Stimulated activated CD8-positive, alpha-beta memory T cell treated with anti-CD3 and anti-CD28 coated beads, Interleukin-15, amount 100 ng/mL, for 4 hours (primary cell): ENCODE measurements at places on chromosomes 2 and 18.

DNA sequence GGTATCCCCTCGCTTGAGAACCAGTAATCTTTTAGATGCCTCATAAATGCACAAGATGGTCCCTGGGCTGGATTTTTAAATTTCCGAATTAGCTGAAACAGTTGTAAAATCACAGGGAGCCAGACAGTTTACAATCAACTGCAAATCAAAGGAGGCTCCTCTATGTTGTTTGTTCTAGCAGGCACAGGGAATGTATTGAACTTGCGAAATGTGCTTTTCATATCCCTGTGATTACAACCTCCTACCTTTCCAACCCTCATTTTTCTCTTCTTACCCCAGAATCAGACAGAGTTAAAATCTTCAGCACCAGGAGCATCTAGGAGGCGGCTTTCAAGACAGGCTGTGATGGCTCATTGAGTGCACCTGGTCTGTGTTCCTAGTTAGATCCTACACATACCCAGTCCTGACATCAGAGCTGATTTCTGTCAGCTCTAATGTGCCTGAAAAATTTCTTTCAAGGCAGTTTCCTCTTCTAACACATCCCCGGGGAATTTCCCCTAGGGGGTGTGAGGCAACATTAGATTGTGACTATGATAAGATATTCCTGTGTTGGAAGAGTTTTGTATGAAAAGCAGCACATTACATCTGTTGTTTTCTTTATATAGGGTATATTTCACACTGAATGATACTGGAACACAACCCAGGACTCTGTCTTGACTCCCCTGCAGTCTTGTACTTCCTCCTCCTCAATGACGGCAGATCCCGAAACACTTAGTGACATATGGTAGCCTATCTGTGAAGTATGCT lies 17.9 kb upstream of the CAVIN2 start:
- DNase-seq = no peak

GRCh38 chr18:24837066-24837465 lies 376.6 kb downstream of the HRH4 start:
- DNase-seq = no peak

GRCh38 chr2:96931466-96931865 lies 54.9 kb downstream of the FAM178B start:
- no peak for DNase-seq

- no peak for DNase-seq
These were observed 592 bp upstream of the METAP1D start for GRCh38 chr2:171999161-171999560.

GRCh38 chr18:79047556-79048244 lies 21.5 kb upstream of the ATP9B start:
- no peak for DNase-seq

DNA sequence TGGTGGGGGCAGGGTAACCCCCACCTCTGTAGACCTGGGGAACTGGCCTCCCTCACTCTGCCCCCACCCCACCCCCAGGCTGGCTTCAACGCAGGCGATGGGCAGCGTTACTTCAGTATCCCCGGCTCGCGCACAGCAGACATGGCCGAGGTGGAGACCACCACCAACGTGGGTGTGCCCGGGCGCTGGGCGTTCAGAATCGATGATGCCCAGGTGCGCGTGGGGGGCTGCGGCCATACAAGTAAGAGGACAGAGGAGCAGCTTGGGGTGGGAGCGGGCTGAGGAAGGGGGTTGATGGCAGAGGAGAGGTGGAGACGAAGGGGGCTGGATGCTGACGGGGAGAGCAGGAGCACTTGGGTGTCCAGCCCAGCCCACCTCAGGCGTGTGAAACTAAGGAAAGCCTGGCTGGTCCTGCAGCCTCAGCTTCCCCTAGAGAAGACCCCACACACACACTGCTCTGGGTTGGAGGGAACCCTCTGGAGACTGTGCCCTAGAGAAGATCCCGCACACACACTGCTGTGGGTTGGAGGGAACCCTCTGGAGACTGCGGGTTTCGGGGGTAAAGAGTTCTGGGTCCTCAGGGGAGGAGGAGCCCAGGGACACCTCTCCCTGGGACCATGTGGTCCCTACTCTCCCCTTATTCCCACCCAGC lies 36.2 kb downstream of the SNED1 start:
- DNase-seq = no peak

- DNase-seq = no peak
These were observed 651.4 kb downstream of the STK39 start for GRCh38 chr2:167595839-167596471.

GRCh38 chr2:64063924-64064331 lies 44.7 kb upstream of the VPS54 start:
- DNase-seq = no peak

GRCh38 chr2:43845181-43845580 lies 6.4 kb downstream of the ABCG8 start:
- DNase-seq = no peak

DNA sequence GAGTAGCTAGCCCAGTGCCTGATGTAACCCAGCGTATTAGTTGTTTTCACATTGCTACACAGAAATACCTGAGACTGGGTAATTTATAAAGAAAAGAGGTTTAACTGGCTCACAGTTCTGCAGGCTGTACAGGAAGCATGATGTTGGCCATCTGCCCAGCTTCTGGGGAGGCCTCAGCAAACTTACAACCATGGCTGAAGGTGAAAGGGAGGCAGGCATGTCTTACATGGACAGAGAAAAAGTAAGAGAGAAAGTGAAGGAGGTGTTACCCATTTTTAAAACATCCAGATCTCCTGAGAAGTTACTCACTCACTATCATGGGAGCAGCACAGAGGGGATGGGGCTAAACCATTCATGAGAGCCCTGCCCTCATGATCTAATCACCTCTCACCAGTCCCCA lies 6.1 kb upstream of the CYRIA start:
- DNase-seq = no peak

DNA sequence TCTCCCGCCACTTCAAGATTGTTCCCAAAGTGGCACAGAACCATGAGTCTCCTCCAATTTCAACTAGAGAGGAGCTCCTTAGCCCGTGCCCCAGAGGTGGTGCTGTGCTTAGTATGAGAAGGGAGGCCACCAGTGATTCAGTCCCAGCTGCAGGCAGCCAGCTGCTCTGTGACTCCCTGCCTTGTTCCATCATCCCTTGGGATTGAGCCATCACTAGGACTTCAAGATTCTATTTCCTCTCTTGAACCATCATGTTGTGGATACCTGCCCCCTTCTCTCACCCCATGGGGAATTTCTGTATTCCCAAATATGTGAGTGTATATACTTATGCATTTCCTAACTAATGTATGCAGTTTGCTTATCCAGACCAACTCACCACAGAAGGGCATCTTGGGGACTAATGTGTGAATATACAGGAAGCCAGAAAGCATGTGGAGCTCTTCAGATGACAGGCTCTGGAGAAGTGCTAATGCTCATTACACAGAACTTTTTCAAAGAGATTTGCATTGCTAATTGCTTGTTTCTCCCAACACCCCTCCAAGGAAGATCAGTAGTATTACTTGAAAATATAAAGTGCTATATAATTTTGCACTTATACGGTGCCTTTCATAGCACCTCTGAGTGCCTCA lies 111.0 kb upstream of the MAP3K20 start:
- no peak for DNase-seq

GRCh38 chr18:7617738-7618422 lies 50.8 kb downstream of the PTPRM start:
- DNase-seq = no peak

GRCh38 chr2:25551316-25551715 lies 122.1 kb downstream of the DTNB start:
- no peak for DNase-seq

GRCh38 chr2:228599297-228599696 lies 417.8 kb upstream of the SPHKAP start:
- DNase-seq = no peak

- no peak for DNase-seq
These were observed 22.7 kb downstream of the RNF152 start for GRCh38 chr18:61870151-61870550.

- DNase-seq = no peak
These were observed 48.4 kb upstream of the PIK3C3 start for GRCh38 chr18:41906528-41907146.

- DNase-seq = no peak
These were observed 28.4 kb upstream of the SELENOI start for GRCh38 chr2:26317377-26318105.

DNA sequence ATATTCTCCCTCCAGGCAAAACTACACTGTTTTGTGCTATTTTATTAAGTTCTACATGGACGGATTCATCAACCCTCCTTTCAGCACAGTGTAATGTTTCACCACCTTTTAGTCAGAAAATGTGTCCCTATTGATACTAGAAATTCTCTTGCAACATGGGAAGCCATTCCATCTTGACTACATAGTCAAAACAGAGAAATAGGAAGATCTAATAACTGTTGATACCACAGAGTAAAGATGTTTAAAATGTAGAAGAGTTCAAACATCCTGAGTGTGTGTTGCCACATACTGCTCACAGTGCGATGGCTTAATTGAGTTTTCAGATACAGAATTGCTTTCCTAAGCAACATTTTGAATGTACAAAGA lies 492.2 kb upstream of the RAB12 start:
- no peak for DNase-seq

DNA sequence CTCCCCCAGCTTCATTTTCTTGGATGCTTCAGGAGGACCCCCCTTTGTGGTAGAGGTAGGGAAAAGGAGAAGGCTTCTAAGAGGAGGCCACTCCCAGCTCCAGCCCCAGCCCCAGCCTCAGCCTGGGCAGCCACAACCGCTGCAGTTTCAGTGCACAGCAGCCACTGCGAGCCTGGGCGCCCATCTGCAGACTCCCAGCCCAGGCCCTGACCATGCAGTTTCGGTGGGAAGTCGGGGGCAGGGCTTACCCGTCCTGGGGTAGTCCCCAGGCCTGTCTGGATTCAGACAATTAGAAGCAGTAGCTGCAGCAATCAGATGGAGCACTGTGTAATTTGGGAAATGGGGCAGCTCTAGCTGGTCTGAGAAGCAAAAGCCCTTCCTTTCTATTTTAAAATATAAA lies 28.6 kb downstream of the ITM2C start:
- DNase-seq = no peak

- DNase-seq = no peak
These were observed 22.2 kb downstream of the FAM110C start for GRCh38 chr2:24107-24506.

DNA sequence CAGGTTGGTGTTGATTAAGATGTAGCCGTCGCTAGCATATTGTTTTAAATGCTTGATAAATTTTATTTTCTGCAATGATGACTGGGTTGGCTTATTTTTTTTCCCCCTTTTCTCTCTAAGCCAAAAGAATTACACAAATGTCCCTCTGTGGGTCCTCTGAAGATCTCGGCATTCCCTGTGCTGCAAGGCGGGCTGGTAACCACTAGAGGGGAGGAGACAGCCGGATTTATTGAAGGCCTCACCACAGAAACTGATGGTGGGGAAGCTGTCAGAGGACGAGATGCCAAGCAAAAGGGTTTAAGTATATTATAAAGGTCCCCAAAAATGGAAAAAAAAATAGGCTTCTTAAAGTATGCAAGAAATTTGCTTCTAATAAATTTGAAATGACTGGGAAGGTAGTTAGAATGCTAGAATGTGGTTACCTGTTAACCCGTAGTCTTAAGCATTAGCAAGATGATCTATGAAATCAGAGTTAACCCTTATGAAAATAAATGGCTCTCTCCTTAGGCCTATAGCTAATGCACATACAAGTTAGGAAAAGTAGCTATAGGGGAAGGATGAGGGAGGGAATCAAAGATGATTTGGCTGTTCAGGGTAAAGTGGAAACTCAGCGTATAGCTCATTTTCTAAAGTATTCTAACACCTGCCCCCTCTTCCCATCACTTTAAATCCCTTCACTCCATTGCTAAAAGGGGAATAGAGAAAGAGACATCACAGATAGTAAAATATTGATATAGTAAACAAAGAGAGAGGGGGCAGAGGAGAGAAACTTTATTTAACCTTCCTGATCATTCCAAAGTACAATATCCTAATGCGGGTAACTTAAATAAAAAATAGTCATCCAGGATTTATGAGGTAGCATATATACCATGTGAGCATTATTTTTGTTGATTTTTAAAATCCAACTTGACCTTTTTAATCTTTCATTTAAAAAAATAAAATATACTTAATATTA lies 894.5 kb upstream of the POU3F3 start:
- DNase-seq = no peak

DNA sequence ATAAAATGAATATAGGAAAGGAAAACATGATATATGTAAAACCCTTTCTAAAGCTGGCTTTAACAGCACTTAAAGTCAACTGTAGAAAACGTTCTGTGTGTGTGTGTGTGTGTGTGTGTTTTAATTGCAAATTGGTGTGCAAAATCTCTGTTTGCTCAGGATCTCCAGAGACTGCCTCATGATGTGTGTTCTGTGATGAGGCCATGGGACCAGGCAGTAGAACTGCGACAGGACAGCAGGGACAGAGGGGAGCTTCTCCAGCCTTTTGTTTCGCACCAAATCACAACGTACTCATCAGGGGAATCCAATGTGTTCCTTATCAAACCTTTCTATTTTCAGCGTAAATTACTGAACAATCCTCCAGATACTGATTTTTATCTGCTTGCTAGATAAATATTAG lies 66.7 kb downstream of the NXPH2 start:
- DNase-seq = no peak

DNA sequence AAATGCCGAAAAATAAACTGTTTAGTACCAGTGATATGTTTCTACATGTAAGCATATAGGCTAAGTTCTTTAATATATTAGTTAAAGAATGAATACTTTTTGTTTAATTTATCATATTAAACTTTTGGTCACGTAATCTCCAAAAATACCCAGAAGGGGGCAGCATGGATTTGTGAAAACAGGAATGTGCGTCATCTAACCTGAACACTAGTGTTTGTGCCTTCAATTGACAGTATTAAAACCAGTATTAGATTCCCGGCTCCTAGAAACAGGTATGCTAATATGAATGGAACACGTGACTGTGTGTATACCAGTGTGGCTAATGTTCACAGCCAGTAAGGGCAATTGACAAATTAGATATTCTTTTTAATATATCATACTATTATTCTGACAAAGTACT lies 51.8 kb downstream of the WDR7 start:
- no peak for DNase-seq

DNA sequence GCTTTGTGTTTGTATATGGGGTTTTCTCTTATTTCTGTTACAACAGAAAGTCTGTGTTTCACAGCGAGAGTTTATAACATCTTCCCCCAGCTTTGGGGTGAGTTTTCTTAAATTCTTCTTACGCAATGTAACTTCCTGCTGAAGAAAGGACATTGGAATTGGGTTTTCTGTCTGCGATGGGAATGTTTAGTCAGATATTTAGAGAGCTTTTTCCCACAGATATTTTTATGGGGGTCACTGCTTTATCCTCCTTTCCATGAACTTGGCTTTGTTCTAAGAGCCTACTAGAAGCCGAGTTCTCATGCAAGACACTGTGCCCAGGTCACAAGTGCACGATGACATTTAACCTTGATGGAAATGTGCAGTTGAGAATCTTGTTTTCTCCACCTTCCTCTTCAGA lies 22.1 kb downstream of the B3GNT2 start:
- no peak for DNase-seq
